GM18507 (cell line): ENCODE measurements at places on chromosomes 1 and 21.

DNA sequence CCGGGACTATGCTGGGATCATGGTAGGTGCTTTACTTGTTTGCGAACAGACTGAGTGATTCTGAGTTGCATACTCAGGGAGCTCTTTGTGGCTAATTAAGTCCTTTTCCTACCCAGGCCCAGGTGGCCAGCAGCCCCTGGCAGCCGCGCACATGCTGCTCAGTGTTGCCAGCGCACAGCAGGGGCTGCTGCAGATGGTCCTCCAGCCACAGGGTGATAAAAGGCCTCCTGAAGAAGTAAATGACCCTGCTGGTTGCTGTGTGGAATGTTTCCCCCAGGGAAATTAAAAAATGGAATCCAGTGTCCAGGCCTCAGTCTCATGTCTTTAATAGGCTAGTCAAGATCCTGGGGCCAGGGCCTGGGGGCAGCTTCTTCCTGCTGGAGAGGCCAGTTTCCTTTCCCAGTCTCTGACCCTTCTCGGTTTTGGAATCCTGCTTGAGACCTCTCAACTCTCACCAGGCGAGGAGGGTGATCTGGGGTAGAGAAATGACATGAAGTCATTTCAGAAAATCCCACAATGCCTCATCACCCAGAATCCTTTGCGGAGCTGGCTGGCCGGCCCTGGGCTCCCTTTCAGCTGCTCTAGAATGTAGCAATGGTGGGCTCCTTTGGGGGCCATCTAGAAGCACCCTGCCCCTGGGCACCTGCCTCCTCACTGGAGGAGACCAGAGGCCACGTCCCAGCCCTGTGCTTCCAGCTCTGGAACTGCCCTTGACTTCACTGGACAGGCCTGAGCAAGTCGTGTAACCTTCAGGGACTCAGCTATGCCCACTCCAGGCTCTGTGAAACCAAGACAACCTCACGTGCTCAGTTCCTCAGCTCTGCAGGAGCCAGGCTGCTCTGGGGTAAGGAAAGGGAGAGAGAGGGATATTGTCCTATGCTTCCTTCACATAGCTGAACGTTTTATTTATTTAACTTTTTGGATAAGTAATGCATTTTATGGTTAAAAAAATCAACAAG is 131.4 kb downstream of the MRPS6 start:
- DNase-seq: no peak

GRCh38 chr1:156167536-156167935 is 14.2 kb downstream of the SEMA4A start:
- no peak for DNase-seq

GRCh38 chr1:206823727-206824126 is 41.7 kb upstream of the IL20 start:
- no peak for DNase-seq

GRCh38 chr1:85277802-85278201 is 1.4 kb upstream of the BCL10 start:
- DNase-seq: no peak

- DNase-seq: no peak
These were observed 40.0 kb downstream of the ROR1 start for GRCh38 chr1:63813829-63814277.

GRCh38 chr1:53636621-53637171 is 102.3 kb downstream of the GLIS1 start:
- no peak for DNase-seq
